Activated CD4-positive, CD25-positive, alpha-beta regulatory T cell (primary cell): ENCODE measurements at places on chromosomes 7 and 10.

GRCh38 chr10:120260456-120260855 is 196.6 kb upstream of the PLPP4 start:
- no peak for DNase-seq

DNA sequence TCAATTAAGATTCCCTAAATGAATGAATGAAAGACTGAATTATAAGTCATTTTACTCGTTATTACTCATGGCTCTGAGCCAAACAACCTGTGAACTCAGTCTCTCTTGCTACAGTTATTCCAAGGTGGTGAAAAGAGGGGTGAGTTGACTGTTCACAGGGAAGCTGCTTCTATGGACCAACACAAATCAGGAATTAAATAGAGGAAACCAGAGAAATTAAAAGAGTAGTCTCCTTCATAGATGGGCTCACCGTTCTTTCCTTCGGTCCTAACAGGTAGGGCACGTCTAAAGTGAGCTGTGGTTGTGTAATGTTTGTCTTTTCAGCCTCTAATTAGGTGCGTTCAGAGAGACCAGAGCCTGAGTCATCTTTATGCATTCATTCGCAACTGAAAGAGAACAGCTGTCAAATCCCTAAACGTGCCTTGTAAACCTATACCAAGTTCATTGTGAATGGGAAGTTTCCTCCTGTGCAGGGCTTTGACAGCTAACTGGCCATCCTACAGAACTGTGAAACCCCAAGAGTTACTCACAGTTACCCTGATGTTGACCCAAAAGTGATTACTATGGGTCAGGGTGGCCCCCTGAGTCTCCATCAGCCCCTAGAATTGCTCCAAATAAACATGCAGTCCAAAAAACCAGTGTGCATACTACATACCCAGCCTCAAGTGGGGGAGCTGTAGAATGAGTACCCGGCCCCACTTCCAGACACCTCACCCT is 18.2 kb upstream of the C10orf53 start:
- no peak for DNase-seq

GRCh38 chr7:130994378-130995115 is 260.5 kb upstream of the KLF14 start:
- no peak for DNase-seq

DNA sequence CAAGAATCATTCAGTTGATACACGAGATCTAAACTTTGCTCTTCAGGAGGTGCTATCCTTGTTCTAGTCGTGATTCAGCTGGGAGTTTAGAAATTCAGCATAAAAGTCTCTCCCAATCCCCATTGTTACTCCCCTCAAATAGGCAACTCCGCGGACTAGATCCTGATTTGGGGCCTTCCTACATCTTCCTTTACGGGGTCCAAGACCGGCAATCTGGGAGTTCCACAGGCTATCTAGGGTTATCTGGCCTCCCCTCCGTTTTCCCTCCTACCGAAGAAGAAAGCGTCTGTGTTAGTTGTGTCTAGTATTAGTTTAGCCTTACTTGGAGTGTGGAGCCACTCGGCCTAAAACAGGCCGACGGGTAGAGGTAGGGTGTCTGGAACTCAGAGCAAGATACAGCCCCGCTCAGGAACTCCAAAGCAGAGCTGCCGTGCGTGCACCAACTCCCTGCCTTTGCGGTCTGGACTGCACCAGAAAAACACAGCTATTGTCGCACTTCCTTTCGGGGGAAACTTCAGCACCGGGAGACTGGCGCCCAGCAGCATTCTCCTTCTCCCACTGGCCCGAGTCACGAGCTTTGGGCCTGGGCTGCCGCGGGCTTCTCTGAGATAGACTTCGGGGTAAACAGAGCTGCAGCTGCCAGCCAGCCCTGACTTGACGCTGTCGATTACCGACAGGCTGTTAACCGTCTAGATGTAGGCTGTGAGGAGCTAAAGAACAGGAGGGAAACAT is 1.5 kb upstream of the DLX5 start:
- DNase-seq = no peak

- DNase-seq = no peak
Measured at GRCh38 chr10:123297175-123297574, 143.0 kb downstream of the BUB3 start.

DNA sequence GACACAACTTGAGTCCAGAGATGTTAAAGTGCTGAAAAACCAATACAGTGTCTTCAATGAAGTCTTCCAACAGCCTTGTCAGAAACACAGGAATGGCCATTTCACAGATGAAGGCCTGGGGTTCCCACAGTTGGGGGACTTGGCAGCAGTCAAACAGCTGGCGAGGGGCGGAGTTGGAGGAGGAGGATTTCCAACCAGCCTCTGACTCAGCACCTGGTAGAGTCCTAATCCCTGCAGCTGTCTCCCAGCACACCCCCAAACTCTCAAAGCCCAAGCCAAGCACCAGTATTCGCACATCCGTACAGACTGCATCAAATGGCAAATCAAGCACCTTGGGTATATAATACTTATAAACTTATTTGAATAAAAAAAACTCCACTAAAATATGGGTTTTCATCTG is 28.0 kb downstream of the CTBP2 start:
- no peak for DNase-seq

DNA sequence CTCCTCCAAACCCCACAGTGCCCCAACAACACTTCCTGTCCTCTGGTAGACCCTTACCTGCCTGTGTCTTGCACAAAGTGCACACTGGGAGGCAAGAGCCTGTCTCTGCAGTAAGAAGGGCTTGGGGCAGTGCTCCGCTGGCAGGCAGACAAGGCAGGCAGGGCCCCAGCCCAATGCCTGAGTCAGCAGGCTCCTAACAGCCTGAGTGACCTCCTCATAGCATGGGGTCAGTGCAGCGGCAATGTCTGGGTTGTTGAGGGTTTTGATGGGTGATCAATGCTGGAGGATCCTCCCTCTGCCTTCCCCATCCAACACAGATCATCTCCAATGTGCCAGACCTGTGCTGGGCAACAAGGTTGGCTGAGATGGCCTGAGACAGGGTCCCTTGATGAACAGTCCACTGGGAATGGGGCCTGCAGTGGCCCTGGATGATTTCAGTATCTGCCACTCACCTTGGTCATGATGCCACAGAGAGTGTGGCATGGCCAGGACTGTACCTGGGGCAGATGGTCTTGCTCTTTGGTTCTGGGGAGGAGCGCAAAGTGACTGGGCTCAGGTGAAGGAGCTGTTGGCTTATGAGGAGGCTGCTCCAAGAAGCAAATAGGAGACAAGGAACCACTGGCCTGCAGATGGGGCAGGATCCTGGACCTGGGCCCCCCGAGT is 55.6 kb upstream of the CAMK2B start:
- no peak for DNase-seq

DNA sequence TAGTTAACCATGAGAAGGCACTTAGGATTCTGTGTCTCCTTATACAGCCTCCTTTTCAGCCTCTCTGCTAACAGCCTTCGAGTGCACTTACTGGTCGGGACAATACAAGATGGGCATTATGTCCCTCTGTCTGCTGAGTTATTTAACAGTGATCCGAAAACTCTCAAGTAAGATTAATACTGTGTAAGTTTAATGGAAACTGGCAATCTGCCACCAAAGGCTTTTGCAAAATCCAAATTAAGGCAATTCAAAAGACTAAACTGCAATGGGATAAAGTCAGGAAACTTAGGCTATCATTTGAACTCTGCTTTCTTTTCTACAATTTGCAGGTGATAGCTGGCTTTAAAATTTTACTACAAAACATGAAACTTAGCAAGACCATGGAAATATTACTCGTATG is 477.8 kb downstream of the TFEC start:
- DNase-seq = no peak

- no peak for DNase-seq
Measured at GRCh38 chr10:98953251-98953650, 282.4 kb downstream of the HPSE2 start.

DNA sequence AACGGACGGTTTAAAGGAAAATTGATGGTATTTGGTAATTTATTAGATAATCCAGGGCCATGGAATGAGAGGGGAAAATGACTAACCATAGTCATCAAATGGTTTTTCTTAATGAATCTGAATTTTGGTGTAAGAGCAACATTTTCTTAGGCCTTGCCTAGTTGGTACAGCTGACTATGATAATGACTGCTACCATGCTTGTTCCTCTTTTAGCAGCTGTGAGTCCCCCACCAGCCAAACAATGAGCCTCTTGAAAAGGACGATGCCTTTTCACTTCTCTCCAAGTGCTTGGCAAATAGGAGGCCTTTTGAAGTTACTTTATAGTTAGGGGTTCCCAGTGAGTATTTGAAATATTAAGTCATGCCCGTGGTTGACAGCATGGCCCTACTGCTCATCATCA is 53.0 kb downstream of the TRUB1 start:
- DNase-seq = no peak

DNA sequence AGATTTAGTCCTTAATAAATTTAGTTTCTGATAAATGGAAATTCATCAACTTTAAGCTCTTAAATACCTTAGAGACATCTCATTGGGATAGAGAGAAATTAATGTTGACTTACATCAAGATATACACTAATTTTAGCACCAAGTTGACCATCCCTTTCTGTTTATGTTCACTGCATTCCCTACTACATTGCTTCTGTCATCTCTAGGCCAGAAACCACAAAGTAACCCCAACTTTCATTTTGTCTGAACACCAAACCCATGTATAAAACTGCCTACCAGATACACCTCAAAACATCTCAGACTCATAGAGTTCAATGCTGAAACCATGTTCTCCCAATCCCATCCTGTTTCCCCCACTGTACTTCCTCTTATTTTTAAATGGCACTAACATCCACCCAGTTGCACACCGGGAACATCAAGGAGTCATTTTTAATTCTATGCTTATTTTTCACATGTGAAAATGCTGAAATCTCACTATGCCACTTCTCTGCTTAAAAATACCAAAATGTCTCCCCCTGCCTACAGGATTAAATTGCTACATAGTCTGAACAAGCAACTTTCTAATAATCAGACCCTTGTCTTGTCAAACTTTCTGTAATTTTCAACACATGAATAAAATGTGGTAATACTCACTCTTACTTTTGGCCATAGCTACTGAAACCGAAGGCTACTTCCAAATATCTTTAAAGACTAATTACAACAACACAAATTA is 201.6 kb downstream of the SEMA3D start:
- no peak for DNase-seq

- no peak for DNase-seq
Measured at GRCh38 chr7:48244864-48245271, 73.6 kb downstream of the ABCA13 start.

DNA sequence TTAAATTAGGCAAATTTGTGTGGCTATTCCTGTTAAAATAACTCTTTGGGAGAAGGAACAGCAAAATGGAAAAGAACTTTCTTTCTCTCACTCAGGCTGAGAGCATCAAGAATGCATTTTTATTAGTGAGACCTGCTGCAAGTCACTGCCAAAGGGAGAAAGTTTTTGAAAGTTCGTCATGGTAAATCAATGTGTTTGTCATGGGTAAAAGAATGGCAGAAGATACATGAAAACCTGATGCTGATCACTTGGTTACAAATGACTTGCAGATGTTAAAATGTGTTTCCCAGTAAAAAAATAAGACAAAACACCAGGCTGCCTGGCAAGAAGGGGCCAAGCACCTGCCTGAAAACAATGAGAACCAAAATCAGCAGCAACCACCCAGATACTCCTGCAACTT is 484.7 kb upstream of the NRP1 start:
- DNase-seq = no peak

DNA sequence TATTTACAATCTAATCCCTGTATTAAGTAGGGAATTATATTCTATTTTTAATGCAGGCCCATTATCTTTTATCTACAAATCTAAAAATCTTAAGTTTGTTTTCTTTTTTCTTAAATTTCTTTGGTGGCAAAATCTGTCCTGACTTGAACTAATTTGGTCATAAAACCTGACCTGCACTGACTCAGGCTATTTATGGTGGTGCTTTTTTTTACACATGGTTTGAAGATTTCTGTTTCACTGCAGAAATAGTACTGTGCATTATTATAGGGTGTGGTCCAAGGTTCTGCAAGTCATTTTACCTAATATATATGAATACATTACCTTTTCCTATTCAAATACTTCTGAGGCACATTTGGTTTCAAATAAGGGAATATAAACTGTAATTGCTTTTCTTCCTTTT is 137.0 kb downstream of the CD36 start:
- no peak for DNase-seq
